HepG2 (cell line): ENCODE measurements at places on chromosomes 16 and 17.

DNA sequence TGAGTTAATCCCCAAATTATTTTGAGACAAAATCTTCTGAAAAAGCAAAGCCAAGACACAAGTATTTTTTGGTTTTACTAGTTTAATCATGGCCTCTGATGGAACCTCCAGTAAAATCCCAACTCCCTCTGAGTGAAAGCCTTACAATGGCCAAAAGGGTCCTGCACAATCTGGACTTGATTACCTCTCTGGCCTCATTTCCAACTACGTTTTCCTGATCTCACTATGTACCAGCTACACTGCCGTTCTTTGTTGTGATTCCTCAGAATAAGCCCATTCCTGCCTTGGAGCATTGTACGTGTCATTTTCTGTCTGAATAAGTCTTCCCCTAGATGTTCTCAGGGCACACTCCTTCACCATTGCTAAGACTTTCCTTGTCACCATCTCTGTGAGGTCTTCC lies 37.3 kb downstream of the SPOP start:
- no peak for DNase-seq

DNA sequence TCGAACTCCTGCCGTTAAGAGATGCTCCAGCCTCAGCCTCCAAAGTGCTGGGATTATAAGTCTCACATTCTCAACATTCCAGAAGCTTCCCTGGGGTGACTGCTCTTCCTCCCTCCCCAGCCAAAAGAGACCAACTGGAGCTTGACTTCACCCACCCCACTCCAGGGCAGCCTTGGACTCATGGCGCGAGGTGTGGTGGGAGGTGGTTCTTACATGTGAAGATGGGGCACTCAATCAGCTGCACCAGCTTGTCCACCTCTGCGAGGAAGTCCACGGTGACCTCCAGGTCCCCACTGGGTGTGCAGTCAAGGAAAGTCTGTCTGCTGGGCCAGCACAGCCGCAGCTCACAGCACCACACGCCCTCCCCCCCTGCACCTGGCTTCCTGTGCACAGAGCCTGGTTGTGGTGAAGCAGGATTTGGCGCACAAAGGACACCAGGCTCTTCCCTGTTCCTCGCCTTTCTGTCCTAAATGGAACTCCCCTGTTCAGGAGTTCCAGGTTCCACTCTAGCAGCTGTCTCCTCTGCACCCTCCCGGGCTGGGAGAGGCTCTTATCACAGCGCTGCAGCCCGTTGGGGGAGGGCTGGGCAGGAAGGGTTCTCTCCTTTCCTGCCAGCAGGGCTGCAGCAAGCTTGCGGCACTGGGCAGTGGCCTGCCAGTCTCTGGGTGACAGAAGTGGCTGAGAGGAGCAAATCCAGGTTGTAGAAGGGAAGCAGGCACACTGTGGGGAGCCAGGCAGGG lies 9.6 kb upstream of the MTSS2 start:
- DNase-seq = peak; percentile 34

DNA sequence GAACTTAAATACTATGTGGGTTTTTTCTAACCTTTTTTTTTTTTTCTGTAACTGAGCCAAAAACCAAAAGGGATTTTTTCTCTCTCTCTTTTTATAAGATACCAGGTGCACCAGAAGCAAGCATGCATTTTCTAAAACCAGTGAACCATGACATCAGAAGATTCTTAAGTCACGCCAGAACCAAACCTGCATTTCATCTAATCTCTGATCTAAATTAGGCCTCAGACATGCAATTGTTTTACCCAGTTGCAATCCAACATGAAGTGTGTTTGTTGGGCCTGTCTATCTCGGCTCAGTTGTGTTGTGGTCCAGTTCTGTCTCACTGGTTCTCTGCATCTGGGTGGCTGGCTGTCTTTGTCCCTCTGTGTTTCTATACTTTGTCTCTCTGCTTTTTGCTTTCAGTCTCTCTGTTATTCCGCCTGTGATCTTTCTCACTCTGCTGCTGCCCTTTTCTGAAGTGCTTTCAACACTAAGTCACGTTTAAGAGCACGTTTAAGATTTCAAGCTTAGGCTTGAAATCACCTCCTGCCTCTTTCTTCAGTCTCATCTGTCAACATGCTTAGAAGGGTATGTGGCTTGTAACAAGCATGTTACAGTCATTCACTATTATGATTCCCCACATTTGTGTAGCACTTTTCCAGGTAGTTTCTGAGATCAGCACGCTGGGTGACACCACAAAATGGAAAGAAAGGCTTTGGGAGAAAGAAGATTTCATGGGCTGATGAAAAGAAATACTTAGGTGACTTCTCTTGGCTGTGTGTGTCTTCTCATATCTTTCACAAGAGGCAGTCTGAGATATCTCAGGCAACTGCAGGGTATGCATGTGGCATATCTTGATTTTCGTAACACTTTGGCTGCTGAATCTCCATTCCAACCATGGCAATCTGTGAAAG lies 488.9 kb downstream of the SHISA9 start:
- DNase-seq = no peak

DNA sequence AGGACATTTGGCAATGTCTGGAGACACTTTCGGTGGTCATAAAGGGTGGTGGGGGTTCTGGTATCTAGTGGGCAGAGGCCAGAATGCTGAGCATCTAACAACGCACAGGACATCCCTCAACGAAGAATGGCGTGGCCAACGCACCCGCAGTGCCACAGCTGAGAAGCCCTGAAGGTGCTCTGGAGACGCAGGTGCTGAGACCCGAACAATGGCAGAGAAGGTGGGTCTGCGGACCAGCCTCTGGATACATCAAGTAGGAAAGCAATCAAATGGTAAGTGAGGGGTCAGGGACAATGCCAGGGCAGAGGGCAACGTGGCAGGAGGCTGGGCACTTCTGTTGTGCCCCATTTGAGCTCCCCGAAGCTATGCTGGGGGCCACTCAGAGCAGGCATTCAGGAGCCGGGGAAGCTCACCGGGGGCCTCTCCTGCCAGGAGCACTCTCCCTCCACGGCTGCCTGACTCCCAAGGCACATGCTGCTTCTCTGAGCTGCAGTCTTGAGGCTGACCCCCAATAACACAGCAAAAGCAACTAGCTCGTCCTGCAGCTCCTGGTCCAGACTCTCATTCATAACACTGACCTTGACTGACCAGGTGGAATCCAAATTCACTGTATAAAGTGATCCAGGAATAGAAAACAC lies 26.0 kb downstream of the SPHK1 start:
- DNase-seq = no peak

- no peak for DNase-seq
Measured at GRCh38 chr17:66789961-66790437, 44.9 kb upstream of the CACNG5 start.

GRCh38 chr16:48382131-48382530 lies 3.1 kb downstream of the SIAH1 start:
- DNase-seq = no peak

GRCh38 chr16:79806757-79807156 lies 206.2 kb upstream of the MAF start:
- DNase-seq = no peak

DNA sequence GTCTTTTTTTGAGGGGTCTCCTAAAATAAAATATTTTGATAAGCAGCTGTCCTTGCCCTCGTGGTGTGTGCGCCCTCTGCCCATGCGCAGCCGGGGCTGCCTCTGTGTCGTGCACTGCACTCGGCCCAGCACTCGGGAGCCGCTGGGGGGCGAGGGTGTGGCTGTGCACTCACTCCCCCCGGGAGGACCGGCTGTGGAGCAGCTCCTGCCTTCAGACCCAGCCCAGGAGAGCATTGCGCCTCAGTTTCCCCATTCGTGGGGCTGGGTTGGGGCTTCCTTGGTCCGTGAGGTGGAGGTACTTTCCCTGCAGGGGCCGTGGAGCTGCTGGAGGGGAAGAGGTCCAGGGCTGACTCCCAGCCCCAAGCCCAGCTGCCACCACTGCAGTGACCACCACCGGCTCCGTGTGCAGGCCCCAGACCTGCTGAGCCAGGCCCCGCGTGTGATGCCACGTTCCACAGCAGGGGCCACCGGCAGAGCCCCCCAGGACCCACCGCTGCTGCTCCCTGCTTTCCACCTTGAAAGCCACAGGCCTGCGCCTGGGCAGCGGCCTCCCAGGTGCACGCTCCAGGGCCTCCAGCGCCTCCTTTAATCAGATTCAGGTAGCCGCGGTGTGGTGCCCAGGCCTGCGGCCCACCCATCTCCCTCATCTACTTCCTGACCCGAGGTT lies 6.3 kb upstream of the IL17C start:
- DNase-seq = no peak

DNA sequence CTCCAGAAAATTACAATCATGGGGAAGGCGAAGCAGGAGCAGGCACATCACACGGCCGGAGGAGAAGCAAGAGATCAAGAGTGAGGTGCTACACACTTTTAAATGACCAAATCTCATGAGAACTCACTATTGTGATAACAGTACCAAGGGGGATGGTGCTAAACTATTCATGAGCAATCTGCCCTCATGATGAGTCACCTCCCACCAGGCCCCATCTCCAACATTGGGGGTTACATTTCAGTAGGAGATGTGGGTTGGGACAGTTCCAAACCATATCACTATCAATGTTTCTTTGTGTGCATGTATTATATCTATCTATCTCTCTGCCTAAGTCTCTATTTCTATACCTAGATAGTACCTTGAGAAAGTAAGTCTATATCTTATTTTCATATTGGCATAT lies 724.8 kb downstream of the CDH11 start:
- no peak for DNase-seq

DNA sequence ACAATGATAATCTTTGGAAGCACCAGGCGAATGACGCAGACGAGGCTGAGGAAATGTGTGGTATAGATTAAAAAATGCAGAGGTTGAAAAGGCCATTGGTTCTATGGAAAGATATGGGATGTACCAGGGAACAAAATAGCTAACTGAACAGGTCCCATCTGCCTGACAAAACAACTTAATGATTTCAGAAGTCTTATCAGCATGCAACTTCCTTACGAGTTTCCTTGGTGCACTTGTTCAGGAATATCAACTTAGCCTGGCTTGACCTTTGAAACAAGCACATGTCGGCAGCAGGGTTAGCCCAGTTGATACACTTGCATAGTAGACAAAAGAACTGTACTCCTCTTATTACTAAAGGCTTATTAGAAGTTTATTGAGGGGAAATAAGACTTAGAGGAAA lies 90.9 kb upstream of the CDH11 start:
- no peak for DNase-seq

DNA sequence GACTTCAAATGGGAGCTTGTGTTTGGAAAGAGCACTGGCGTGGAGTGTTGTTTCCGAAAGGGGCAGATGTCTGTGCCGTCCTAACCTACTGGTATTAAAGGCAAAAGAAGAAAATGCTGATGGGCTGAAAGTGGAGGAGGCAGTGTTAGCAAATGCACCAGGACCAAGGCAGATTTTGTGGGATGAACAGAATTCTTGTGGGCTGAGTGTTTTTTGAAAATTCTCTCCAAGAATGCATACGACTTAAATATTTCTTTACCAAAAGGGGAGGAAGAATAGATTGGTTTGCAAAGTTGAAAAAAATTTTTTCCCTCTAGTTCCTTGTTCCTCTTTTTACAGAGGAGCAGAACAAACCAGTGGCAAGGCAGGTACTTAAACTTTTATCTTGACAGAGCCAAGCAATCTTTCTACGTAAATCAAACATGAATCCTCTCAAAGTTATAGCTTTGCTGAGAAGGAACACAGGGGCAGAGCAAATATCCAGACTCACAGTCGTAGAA lies 16.8 kb downstream of the MARCHF10 start:
- no peak for DNase-seq

GRCh38 chr16:82439678-82440293 lies 187.0 kb upstream of the CDH13 start:
- peak; percentile 9 for DNase-seq

- peak; percentile 72 for DNase-seq
Measured at GRCh38 chr16:69039333-69039941, 66.0 kb upstream of the HAS3 start.

DNA sequence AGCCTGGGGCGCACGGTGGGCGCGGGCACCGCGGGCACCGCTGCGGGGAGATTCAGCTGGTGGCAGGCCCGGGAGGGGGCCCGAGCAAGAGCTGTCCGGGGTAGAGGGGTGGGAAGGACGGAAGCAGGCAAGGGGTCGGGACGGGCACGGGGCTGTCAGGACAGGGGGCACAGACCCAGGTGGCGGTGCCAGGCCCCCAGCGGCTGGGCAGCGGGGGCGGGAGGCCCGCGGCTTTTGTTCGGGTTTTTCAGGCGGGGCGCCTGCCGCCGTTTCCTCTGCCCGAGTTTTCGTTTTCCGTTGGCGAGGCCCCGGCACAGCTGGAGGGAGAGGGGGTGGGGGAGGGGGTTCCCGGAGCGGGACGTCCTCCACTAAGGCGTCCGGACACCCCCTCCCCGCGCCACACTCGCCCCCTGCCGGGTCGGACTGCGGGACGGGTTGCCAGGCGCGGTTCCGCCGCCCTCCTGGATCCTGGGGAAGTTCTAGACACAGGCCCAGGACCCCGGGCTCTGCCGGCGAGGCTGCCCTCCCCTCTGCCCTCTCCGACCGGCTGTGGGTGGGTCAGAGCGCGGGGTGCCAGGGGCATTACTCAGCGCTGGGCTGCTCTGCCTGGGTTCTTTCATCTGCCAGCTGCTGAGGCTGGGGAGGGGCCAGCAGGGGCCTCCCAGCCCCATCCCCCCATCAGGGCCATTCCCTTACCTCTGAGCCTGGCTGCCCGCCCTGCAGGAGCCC lies 543 bp downstream of the ARHGAP23 start:
- DNase-seq = no peak

- DNase-seq = no peak
Measured at GRCh38 chr17:81510785-81511553, 1.6 kb downstream of the ACTG1 start.

DNA sequence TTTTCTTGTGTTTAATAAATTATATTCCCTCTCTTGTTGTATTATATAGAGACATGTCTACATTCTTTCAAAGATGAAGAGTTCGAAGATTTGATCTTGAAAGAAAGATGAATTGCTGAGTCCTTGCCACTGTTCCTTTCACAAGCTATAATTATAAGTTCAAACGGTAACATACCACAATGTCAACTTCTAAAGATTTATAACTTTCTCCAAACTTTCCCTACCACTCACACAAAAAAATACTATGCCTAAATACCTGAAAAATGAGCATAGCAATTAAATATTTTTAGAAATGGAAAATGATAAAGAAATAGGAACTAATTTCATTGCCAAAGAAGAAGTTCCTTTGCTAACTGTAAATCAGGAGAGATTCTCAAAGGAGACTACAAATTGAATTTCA lies 50.6 kb downstream of the BRIP1 start:
- DNase-seq = no peak

DNA sequence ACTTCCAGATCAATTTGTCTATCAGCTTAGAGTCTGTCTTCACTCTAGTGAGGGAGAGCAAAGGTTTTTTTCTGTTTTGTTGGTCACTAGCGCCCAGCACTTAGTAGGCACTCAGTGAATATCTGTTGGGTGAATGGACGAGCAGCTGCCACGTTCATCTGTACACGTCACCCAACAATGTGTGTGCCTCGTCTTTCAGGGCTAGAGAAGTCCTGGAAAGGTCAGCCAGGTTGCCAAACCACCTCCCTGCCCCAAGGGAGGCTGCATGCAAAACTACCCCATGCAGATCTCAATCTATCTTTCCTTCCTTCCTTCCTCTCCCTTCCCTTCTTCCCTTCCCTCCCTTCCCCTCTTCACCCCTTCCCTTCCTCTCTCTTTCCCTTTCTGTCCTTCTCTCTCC lies 340.9 kb downstream of the SOX9 start:
- DNase-seq = no peak

- no peak for DNase-seq
Measured at GRCh38 chr17:62637809-62638208, 10.3 kb downstream of the MRC2 start.
